ENCODE measurements at places on chromosomes 2 and 18.

DNA sequence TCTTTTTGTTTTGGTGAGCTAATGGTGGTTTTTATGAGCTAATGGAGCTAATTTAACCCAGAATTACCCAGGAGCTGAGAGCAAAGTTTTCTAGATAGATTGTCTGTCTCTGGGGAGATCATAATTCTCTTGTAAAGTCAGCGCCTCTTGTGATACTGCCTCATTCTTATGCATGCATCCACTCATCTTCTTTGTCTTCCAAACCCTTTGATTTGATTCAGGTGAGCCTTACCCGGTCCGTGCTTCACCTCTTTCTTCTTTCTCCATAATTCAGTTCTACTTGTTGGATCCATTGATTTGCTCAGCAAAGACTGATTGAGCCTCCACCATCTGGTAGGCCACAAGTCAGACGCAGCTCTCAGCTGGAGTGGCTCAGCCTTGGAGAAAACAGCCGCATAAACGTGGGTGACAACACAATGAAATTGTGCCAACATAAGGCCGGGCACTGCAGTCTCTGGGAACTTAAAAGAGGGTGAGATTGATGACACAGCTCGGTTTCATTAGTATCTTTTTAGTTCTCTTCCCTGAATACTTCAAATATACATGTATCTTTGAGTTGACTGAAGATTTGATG, 158.5 kb upstream of the SH3BP4 start:
- no peak for DNase-seq

GRCh38 chr18:21650311-21650710, 38.2 kb downstream of the SNRPD1 start:
- no peak for DNase-seq

GRCh38 chr2:25397777-25398176, 56.1 kb upstream of the DNMT3A start:
- no peak for DNase-seq

DNA sequence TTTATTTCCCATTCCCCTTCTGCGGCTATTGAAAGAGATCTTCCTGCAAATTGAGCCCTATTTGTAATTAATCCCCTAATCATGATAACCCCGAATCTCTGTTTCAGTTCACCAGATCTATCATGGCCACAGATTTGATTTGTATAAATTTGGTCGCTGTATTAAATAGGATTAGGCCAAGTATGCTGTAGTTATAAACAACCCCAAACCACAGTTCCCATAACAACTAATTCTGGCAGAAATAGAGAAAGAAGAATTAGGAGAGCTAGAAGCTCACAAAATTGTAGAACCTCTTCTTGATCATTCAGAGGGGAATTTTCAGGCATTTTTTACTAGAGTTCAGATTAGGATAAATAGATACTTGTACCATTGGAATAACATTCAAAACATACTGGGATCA, 433.7 kb upstream of the TNP1 start:
- no peak for DNase-seq

DNA sequence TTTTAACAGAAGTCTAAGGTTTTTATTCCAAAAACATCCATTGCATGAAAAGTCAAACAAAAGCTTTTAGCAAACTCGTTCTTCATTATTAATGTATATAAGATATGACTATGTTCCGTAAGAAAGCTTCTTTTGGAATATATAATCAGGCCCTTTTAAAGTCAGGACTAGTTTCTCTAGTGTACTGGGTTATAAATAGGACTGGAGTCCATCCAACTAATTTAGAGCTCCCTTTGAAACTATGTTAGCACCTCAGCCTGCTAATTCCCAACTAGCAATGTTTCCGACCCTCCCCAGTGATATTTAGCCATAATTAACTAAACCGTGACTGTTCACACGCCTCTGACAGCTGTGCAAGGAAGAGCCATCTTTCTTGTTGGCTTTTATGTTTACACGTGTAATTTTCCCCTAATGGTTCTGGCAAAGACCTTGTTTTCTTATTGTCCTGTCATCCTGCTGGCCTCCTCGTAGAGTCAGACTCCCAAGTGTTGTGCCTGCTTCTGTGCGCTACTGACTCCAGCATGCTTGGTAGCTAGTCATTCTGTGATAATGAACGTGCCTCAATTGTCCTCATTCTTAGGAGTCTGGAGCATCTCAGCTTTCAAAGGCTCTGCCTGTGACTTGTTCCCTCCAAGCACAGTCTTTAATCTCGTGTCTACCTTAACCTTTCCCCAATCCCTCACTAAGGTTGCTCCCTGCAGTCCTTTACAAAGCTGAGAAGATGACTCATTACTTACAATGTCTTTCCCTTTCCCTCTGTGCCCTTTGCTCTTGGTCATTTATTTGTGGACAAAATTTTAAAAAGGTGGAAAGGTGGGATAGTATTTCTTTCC, 172.2 kb upstream of the RASGRP3 start:
- no peak for DNase-seq

DNA sequence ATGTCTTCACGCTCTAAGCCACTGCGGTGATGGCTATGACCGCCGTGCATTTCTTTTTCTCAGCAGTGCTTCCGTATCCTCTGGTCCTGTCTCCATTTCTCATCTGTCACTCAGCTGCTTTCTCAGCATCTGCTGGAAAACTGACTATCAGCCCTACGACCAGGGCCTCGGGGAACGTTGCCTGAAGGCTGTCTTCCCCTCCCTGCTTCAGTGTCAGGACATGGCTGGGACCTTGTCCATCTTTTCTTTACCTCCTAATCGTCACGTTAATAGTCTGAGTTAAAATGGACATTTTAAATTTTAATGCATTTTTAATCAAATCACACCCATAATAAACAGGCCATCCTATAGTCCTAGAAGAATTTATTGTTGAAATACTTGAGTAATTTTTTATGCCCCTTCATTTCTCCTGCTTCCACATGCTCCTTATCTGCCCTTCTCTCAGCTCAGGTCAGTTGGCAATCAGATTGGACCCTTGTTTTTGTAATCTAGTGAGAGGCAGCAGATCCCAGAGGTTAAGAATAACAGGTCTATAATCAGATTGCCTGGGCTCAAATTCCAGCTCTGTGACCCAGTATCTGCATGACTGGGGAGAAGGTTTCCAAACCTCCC, 250.2 kb upstream of the SIX3 start:
- DNase-seq = no peak

DNA sequence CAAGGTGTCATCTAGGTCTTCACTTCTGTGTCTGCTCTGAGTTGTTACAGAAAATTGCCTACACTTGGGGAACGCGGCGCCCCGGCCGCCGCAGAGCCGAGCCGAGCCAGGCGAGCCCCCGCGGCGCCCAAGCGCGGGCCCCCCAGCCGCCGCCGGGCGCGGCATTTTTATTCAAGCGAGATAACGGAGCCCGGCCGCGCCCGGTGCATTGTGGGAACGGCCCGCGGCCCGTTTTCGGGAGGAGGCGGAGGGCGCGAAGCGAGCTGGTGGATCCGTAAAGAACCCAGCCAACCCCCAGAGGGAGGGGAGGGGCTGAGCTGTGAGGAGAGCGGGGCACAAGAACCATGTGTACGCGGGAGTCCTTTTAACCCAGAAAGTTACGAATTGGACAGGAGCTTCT, 191.8 kb downstream of the FTCDNL1 start:
- no peak for DNase-seq

- no peak for DNase-seq
Observed at GRCh38 chr2:200025717-200026116, 70.3 kb downstream of the MAIP1 start.

DNA sequence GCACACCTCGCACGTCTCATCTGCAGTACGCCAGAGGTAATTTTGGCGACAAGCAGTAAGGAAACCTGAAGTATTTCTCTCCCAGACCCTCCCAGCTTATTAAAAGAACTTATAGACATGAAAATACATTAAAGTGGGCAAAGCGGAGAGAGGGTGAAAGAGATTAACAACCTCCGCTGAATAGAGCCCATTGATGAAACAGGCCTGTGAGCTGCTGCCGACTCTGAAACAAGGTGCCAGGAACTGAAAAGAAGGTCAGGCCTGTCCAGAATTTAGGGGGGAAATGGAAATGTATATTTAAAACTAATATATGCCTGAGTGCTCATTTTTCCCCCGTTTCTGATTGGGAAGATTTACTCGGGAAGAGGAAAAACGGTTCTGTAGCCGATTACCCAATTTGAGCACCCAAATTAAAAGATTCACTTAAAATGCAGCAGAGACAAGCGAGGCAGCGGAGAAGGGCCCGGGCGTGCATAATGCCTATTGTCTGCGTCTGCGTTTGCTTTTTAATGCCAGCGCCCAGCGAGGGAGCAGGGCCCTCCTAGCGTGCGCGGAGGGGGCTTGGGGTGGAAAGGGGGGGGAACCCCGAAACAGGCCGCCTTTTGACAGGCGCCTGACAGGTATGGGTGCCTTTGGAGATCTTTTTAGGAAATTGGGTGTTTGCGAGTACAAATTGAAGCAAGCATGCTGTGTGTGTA, 316.2 kb downstream of the GBX2 start:
- DNase-seq = no peak

DNA sequence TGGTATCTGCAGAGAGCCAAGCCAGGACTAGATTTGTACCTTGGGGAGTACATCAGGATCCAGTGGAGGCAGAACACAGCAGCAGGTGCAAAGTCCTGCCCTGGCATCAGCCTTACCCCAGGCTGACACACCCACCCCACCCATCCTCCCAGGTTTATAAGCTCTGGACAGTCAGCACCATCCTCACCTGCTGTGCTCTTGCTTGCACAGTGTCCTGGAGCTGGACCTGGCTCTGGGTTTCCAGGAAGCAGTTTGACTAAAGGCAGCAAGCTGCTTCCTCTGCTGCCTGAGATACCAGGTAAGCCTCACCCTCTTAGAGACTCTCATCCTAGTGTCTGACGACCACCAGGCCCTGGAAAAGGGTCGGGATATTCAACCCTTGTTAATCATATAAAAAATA, at the start of gene SULT1C3:
Gene SULT1C3, plus strand, starts transcription at position 183 of the 400 bp plus-strand sequence. CDS start 7,227 bp downstream, outside the sequence.
- no peak for DNase-seq

All from LNCaP clone FGC (cell line).